Epithelial cell of prostate (primary cell): ENCODE measurements at places on chromosomes 3 and 15.

- no peak for DNase-seq
Observed at GRCh38 chr3:196486263-196486662, 17.3 kb downstream of the RNF168 start.

- DNase-seq = no peak
Observed at GRCh38 chr3:114436182-114436581, 142.4 kb downstream of the TIGIT start.

GRCh38 chr3:30354513-30354912 is 251.9 kb upstream of the TGFBR2 start:
- DNase-seq = no peak

DNA sequence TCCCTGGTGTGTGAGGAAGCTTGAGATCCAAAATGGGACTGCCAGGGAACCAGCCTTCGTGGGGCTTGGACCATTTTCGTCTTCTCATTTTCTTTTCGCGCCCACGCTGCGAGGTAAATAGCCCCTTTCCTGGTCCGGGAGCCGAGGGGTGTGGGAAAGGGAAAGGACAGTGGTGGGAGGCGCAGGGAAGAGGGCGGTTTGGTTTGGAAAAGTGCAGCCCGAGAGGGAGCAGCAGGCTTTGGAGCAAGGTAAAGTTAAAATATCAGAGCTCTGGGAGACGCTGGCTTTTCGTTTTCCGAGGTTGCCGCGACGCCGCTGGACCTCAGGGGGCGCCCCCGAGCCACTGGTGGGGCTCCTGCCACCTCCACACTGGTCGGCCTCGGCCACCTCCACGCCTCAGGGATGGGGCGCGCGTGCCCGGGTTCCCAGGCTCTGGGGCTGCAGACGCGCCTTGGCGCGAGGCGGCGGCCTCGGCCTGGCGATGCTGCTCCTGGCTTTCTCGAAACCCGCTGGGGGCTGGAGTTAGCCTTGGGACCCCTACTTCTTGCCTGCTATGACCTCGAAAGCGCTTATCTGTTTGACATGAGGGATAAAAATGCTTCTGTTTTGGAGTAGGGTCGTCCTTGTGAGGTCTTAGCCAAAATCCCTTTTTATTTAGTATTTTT is 3.2 kb downstream of the PTPRG start:
- DNase-seq = no peak
